ENCODE measurements at places on chromosomes 5 and 9. TPM values are rescaled to one million over a fixed set of nuclear protein-coding genes. Genes with fewer than 3 reads are reported as not detected.

The OLFML2A gene
- 11.6 TPM for total RNA-seq

The ANKRD34B gene
- total RNA-seq: 3.6 TPM

The CRHBP gene
- not detected for total RNA-seq

The DMGDH gene
- total RNA-seq: 0.35 TPM

The ATP10B gene
- 0.11 TPM for total RNA-seq

The NOXA1 gene
- total RNA-seq: 4.8 TPM

The LCP2 gene
- 0.37 TPM for total RNA-seq

- no peak for DNase-seq
Observed at GRCh38 chr9:134723037-134723436, 81.4 kb downstream of the COL5A1 start.

- no peak for DNase-seq
Observed at GRCh38 chr9:133165452-133165730, 1.7 kb upstream of the GBGT1 start.

DNA sequence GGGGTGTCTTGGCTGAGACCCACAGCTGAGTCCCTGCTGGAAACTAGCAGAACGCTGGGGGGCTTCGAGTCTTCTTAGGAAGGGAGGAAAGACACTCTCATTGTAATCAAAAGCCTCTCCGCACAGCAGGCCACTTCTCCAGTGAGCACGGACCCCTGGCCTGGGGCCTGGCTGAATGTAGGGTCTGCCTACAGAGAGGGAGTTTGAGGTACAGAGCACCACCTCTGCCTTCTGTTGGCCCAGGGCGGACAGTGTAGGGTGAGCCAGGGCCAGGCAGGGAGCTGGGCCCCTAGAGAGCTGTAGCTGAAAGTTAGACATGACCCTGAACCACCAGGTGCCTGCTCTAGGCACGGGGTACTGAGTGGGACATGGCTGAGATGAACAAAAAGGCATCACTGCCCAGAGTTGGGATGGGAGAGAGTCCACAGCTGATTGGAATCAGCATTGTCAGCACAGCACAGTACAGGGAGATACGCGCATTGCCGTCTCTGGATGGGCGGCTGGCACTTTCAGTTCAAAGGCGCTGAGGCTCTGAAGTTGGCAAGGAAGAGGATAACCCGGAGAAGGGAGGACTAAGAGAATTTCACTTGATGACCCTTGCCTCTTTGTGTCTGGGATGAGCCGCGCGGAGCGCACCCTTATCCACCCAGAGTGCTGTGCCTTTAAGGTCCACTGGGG lies 363 bp upstream of the SLC25A48 start:
- DNase-seq: no peak

GRCh38 chr5:145484158-145484557 lies 351.0 kb downstream of the PRELID2 start:
- DNase-seq: no peak

GRCh38 chr5:93665648-93666047 lies 75.8 kb downstream of the POU5F2 start:
- no peak for DNase-seq

DNA sequence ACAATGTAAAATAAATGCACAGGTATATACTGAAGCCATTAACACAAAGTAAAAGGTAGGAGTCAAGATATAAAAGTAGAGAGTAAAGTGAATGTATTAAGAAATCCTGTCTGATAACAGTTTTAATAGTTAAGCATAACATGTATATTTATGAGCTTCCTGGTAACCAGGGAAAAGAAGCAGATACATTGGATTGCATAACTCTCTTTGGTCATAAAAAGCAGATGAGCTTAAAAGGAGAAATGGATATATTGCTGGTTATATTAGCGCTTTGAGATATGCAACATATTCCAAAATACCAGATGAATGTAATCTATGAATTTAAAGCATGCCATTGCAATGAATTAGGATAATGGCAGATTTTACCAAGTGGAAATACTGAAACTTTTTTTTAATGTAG lies 6.2 kb upstream of the TNFSF8 start:
- DNase-seq: no peak
